WTC11 (cell line): ENCODE measurements at places on chromosomes 2 and 18. TPM values are rescaled to one million over a fixed set of nuclear protein-coding genes. Genes with fewer than 3 reads are reported as not detected.

Gene ABCB11
- total RNA-seq, result 0.02 to 0.77 TPM (median 0.02 TPM) in 3 replicates

Gene POTEI
- 2.2 to 3.2 TPM (median 2.7 TPM) in 3 replicates for total RNA-seq

GRCh38 chr2:240191001-240191400, 50.5 kb upstream of the OTOS start:
- DNase-seq, result no peak

Gene ANKRD36C
- total RNA-seq, result 8.7 to 12.6 TPM (median 11.7 TPM) in 3 replicates

DNA sequence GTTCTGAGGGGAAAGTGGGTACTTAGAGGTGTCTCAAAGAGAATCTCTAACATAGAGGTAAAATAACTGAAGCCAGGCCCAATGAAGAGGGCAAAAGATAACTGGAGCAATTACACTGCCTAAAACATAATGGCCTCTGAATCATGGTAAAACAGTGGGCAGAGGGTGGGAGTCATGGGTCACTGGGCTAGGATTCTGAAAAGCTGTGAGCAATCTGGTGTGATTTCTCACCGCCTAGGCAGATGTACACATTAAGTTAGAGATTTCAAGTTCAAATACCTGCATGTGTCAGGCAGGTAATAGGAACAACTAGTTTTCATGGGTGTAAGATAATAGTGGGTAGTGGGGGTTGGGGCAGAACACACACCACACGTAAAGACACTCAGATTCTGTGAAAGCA, 45.6 kb downstream of the INSIG2 start:
- DNase-seq, result no peak

GRCh38 chr2:206693399-206694137, 24.6 kb downstream of the DYTN start:
- DNase-seq, result no peak

DNA sequence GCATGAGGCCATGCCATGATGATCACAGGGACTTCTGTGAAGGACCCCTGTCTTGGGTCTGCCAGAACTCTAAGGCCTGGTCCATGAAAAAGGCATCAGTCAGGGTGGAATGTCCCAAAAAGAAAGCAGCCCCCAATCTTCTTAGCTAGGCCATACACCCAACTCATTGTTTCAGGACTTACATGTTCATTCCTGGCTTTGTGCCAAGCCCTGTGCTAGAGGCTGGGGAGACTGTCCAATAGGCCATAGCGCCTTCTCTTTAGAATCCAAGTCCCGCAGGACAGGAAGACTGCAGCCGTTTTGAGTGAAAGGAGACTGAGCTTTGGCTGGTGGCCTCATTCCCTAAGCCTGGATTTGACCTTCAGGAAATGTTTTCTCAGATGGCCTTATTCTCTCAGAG, 247.3 kb downstream of the PRKCE start:
- no peak for DNase-seq

- DNase-seq, result no peak
These were observed 106.3 kb upstream of the ST3GAL5 start for GRCh38 chr2:85994897-85995647.

Gene PCARE
- total RNA-seq, result not detected in 3 replicates

- no peak for DNase-seq
These were observed 26.6 kb downstream of the ONECUT2 start for GRCh38 chr18:57461652-57462269.

GRCh38 chr18:58242435-58242834, 198.4 kb downstream of the NEDD4L start:
- DNase-seq, result no peak

GRCh38 chr18:60892855-60893254, 440.4 kb upstream of the CDH20 start:
- DNase-seq, result no peak

DNA sequence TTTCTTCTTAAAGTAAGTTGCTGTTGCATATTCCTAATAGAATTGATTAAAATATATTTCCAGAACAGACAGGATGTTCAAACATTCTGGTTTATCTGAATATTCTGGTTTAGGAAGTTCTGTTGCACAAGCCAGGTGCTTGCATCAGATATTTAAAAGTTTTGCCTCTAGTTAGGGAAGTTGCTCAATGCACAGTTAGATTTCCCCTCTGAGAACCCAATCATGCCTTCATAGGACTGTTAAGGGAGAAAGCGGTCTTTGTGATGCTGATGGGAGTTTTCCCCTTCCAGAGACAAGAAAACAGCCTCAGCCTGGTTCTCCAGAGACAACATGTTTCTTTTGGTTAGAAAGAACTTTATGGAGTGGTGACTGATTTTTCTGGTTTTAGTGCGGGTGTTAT, 65.6 kb upstream of the REV1 start:
- DNase-seq, result no peak

Gene GREB1
- total RNA-seq, result 31.9 to 35.7 TPM (median 34.4 TPM) in 3 replicates

- DNase-seq, result no peak
These were observed 207.4 kb downstream of the FHOD3 start for GRCh38 chr18:36504928-36505327.

Gene IL37
- total RNA-seq, result 0.30 to 0.48 TPM in 2 of 3 replicates, not detected in the other

Gene HOXD12
- total RNA-seq, result 0.17 TPM in 1 of 3 replicates, not detected in the others

DNA sequence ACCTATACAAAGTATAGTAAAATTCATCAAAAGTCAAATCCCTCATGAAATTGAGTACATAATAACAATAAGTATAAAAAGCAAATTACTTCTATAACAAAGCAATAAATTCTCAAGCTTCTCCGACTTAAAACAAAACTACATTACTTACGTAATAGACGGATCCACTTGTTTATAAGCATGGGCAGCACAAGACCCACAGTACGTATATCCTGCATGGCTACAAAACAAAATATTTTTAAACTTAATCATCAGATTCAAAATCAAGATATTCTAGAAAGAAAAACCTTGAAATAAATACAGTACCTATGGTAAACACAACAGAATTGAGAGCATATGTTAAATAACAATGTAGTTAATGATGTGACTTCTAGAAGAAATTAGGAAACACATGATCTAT, 78.9 kb downstream of the MEMO1 start:
- DNase-seq, result no peak

DNA sequence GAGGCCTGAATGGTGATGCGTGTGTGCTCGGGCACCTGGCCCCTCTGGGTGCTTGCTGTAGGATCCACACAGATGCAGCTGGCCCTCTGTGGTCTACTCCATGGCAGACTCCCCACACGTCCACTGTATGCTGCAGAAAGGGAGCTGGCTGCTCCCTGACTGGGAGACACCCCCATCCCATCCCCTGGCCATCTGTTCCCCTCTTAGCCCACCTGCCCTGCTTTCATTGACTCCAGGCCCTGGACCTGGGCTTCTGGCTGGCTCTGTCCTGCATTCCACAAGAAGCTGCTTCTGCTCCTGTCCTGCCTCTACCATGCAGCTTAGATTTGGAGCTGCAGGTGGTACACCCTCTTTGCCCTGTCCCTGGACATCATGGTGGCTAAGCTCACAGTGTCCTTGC, 80.1 kb downstream of the FHOD3 start:
- no peak for DNase-seq

Gene SYT4
- total RNA-seq, result 1.4 to 2.2 TPM (median 1.7 TPM) in 3 replicates

Gene SCN9A
- total RNA-seq, result 7.3 to 9.8 TPM (median 8.2 TPM) in 3 replicates

- DNase-seq, result no peak
These were observed 307.5 kb downstream of the TCF4 start for GRCh38 chr18:55280503-55280902.

DNA sequence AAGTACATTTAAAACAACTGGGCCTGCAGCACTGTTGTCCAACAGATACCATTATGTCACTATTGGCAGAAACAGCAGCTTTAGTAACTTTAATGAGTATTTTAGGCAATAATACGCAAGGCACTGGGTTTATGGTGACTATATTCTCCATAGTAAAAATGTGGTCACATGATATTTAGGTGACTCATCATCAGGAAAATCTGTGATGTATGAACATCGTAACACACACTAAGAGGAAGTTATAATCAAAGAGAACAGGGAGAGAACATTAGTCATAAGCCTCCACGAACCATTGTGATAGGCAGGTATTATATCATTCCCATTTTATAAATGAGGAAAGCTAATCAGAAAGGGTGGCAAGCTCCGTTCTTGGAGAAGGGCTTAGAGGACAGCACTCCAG, 36.9 kb downstream of the RAPH1 start:
- no peak for DNase-seq

GRCh38 chr2:76748581-76749296, 773.4 kb downstream of the LRRTM4 start:
- DNase-seq, result no peak

Gene SKOR2
- total RNA-seq, result 0.34 to 1.3 TPM (median 0.37 TPM) in 3 replicates

GRCh38 chr2:30135541-30135940, 11.3 kb upstream of the YPEL5 start:
- no peak for DNase-seq

DNA sequence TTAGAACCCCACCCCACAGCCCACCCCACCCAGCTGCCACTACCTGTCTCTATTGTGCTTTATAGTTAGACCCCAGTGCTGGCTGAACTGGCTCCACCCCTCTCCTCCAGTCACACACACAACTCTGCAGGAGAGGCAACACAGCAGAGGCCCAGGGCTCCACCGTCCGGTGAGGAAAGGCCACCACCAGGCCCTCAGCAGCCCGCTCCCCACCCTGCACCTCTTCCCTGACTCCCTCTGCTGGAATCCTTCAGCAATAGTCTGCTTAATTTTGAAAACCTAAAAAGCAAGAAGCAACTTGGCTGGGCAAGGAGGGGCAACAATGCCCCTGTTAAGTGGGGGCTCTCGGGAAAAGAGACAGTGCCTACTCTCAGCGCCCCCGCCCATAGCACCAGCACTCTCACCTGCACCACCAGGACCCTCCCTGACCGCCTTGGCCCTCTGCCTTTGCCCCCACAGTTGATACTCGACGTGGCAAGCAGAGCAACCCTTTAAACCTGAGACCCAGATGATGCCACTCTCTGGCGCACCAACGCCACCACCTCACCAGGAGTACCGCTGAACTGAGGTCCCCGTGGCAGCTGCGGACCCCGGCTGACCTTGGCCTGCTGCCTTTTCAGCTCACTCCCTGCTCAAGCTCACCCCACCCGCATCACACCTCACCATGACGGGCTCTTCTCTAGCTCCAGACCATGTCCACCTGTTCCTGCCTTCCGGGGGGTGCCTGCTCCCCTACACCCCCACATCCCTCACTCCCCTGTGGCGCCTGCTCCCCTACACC, 45.7 kb downstream of the NDUFA10 start:
- peak; percentile 69 for DNase-seq

Gene SANBR
- 8.9 to 10.9 TPM (median 9.8 TPM) in 3 replicates for total RNA-seq

DNA sequence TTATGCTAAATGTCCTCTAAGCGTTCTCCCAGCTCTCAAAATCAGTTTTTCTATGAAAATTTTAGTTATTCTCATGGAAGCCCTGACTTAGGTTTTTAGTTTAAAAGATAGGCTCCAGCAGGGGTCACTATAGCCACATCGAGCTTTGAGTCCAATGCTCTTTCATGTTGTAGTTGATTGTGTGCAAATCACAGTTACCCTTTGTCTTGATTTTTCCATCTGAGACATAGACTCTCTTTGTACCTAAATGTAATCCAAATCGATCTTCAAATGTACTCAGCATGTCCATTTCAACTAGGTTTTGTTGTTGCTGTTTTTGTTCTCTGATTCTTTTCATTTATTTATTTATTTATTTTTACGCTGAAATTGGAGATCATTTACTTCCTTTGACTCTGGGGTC, 26.4 kb upstream of the MSTN start:
- peak; percentile 29 for DNase-seq

- no peak for DNase-seq
These were observed 234.3 kb upstream of the ACVR2A start for GRCh38 chr2:147610496-147611040.

GRCh38 chr2:146950361-146950760, 894.5 kb upstream of the ACVR2A start:
- no peak for DNase-seq

Gene CRYGC
- total RNA-seq, result not detected in 3 replicates

Gene CXCR1
- not detected in 3 replicates for total RNA-seq

Gene MRPL44
- 47.6 to 55.3 TPM (median 50.5 TPM) in 3 replicates for total RNA-seq

DNA sequence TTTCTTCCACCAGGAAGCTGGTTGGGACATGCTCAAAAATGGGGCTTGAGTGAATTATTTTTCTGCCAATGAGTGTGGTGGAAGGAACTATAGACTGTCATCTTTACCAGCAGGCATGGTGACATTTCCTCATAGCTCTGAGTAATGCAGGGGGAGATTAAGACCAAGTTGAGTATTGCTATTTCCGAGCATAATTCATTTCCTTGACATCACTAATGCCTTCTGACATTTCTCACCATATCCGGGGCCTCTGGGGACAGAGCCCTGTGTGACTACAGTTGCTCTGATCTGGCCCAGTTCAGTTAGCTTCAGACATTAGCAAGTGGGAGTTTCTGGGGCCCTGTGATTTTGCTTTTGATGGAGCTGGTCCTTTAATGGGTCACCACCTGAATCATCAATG, 410.4 kb downstream of the MEIS1 start:
- no peak for DNase-seq

DNA sequence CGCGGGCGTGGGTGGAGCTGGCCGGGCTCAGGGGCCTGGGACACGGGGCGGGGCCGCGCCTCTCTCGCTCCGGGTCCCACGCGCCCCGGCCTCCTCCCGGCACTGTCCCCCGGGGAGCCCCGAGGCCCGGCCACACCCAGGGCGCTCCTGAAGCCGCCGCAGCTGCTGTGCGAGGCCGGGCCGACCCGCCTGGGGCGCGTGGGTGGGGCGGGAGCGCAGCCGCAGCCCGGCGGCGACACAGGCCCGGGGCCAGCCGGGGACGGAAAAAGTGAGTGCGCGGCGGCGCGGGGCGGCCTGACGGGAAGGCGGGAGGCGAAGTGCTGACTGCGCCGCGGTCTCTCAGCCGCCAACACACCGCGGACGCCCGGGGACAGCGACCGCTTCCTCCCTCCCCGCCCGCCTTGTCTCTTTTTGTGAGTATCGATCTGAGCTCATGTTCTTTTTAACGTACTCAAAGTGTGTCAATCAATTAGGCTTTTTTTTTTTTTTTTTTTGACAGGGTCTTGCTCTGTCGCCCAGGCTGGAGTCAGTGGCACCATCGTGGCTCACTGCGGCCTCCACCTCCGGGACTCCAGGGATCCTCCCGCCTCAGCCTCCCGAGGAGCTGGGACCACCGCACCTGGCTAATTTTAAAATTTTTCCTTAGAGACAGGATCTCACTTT, 14.5 kb downstream of the PDCD1 start:
- peak; percentile 65 for DNase-seq

GRCh38 chr18:29074147-29074546, 897.2 kb upstream of the CDH2 start:
- DNase-seq, result no peak

DNA sequence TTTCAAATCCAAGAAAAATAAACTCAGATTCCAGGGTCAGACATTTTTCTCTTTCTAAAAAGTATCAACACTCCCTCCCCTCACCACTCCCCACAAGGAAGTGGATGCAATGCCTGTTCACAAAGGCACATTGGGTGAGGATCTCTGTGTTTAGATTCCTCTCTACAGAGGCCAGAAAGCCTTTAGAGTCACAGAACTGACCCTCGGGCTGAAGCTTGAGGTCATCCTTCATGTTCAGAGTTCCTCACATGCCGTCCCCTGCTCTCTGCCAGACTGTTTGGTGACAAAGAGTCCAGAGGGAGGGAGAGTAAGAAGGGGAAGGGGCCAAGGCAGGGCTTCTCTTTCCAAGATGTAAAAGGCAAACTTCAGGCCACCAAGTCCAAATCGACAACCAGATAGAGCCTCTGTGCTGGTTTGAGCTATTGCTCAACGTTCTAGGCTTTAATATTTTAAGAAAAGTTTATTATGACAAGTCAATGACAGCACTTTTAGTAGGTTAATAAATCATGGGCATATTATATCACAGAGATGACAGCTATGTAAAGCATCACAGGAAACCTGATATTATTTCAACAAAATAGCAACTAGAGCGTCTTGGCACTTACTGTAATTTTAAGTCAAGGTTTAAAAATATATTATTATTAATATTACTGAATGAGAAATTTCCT, 269.4 kb downstream of the ETAA1 start:
- DNase-seq, result no peak
